Kidney tubule cell (primary cell): ENCODE measurements at places on chromosomes 4 and X.
A peak's percentile ranks its signal among the peaks of the same experiment; 100 is the strongest.

- DNase-seq, result no peak
These were observed 156.1 kb downstream of the ZNF330 start for GRCh38 chr4:141376769-141377168.

DNA sequence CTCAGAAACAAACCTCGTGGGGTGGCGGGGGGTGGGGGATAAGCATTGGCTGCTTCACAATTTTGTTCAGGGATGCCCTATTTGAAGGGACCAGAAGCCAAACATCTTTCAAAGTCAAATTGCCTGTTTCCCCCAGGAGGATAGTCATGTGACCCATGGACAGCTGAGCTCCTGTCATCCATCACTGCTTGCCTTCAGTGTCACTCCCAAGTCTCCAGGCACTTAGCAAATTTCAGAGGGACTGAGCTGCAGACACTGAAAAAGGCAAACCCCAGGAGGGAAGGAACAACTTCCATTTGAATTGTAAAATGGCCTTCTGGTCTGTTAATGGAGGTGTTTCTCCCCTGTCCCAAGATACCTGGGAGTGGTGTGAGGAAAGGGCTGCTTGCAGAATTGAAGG is 73.4 kb downstream of the FRMPD3 start:
- no peak for DNase-seq

- no peak for DNase-seq
These were observed 1211.9 kb downstream of the PCDH18 start for GRCh38 chr4:136320465-136320813.

- peak; percentile 37 for DNase-seq
These were observed 33.5 kb upstream of the SLITRK4 start for GRCh38 chrX:143669395-143669794.

GRCh38 chrX:70026851-70027200 is 22.9 kb downstream of the AWAT2 start:
- DNase-seq, result no peak

- DNase-seq, result no peak
These were observed 99.6 kb upstream of the MAML3 start for GRCh38 chr4:140253556-140254027.

- no peak for DNase-seq
These were observed 40.4 kb upstream of the PCDH18 start for GRCh38 chr4:137572647-137573046.

DNA sequence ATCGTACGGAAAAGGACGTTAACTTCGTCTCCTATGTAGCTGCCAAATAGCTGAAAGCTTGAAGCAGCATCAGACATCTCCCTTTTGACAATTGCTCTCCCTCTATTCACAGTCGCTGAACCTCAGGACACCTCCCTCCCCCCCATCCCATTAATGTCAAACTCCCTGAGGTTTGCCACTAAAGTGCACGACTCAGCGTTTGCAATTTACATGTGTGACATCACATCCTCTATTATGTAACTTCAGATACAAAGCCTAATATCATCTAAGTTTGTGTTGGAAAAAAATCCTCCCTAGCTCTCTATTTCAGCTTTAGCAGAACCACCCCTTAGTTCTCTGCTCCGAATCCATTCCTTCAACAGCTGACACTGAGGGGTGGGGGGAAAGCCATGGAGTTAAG is 5.5 kb upstream of the NR3C2 start:
- no peak for DNase-seq

- DNase-seq, result no peak
These were observed 1.0 kb upstream of the PPBP start for GRCh38 chr4:73989031-73989430.

GRCh38 chrX:137058339-137059127 is 24.7 kb upstream of the GPR101 start:
- DNase-seq, result no peak

GRCh38 chr4:40909363-40909876 is 159.7 kb downstream of the NSUN7 start:
- DNase-seq, result peak; percentile 61

- peak; percentile 28 for DNase-seq
These were observed 308.2 kb downstream of the FRMPD4 start for GRCh38 chrX:12446342-12447075.

GRCh38 chrX:20438871-20439526 is 172.3 kb upstream of the RPS6KA3 start:
- no peak for DNase-seq

DNA sequence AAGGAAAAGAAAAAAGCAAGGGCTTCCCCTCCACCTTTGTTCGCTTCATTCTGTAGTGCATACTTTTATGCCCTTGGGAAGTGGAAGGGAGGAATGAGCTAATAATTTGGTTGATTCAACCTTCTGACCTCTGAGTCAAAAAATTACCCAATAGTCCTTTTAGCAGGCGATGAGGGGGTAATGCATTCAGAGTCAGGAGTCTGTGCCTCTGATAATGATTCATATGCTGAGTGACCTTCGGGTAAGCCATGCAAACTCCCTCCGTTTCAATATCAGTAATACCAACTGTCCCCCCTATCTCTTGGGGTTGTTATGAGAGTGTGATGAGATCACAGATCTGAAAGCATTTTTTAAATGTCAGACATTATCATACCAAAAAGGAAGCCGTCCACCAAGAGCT is 41.6 kb upstream of the ACSL4 start:
- peak; percentile 70 for DNase-seq

- DNase-seq, result peak; percentile 38
These were observed 159.6 kb downstream of the SOWAHB start for GRCh38 chr4:76738086-76738931.

DNA sequence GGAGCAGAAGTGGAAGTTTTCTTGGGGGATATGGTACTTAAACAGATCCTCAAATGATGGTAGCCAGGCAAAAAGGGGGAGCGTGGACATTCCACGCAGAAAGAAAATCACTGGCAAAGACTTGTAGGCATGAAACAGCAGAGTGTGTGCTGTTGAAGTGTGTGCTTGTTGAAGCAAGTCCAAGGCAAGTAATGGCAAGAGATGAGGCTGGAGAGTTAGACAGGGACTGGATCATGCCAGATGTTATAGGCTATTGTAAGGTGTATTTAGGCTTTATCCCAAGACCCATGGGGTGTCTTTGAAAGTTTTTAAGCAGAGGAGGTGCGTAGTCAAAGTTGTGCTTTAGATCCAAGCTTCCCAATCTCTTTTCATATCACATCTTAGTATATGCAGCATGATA is 124.5 kb downstream of the MBNL3 start:
- DNase-seq, result no peak

- peak; percentile 20 for DNase-seq
These were observed 37.6 kb downstream of the DCLK2 start for GRCh38 chr4:150115851-150116250.

GRCh38 chr4:37438564-37439279 is 194.2 kb downstream of the NWD2 start:
- DNase-seq, result no peak

DNA sequence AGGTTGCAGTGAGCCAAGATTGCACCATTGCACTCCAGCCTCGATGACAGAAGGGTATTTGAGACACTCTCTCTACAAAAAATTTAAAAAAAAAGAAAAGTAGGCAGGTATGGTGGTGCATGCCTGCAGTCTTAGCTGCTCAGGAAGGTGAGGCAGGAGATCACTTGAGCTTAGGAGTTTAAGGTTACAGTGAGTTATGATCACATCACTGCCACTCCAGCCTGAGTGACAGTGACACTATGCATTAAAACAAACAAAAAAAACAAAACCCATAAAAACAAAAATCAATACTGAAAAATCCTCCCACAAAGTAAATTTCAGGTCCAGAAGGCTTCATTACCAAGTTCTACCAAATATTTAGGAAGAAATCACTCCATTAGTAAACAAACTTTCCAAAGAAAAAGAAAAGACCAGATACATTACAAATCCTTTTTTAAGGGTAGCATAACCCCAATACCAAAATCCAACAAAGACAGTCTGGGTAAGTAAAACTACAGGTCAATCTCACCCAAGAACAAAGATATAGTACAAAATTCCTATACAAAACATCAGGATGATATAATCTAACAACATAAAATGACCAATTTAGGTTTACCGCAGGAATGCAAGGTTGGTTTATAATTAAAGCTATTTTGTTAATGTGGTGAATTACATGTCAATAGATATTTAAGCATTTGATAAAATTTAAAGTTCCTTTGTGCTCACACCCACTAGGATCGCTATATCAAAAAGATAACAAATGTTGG is 11.7 kb downstream of the NELFA start:
- no peak for DNase-seq

DNA sequence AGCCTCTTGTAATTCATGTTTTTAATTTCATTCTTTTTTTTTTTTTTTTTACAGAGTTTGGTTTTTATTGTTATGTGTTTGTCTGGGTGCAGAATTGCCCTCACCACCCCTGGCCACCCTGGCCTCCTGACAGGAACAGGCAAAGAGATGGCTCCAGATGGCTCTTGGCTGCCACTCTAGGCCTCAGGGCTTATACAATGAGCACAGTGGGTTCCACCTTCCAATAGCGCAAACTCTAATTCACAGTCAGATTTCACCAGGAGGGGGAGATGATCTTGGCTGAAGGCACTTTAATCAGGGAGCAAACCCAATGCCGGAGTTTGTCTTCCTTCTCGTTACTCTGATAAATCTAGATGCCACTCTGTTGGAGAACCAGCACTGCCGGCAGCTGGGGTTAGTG is 24.8 kb downstream of the CPE start:
- DNase-seq, result no peak

- DNase-seq, result no peak
These were observed 254.3 kb downstream of the PACRGL start for GRCh38 chr4:20954541-20954940.

DNA sequence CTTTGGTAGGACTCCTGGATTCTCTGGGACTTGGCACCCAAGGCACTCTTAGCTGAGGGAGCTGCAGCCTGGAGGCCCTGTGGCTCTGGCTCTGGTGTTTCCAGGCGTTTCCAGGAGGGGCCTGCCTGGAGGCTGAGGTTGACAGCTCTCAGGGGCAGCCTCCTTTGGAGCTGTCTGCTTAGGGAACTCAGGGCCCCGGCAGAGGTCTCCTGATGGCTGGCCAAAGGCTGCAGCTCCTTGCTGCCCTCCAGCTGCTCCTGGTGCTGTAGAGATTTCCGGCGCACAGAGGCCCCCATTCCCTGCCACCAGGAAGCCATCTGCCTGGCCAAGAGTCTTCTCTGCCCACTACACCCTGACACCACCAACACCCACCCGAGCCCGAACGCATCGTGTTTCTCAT is 25.3 kb upstream of the ARHGEF38 start:
- no peak for DNase-seq

DNA sequence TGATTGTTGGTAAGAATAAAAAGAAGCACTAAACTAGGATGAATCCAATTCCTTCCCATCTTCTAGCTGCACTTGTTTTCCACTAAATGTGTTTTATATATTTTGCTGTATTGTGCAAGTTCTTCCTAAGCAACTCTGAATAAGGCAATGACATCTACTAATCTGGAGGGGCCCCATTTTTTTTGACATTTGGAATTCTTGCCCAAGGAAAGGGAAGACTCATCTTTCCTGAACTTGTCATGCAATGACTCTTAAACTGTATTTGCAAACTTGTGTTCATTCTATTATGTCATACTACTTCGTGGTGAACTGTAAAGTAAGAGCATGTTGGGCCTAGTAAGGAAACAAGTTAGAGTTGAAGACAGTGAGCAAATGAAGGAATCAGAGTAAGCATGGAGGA is 45.9 kb downstream of the FREM3 start:
- DNase-seq, result no peak

DNA sequence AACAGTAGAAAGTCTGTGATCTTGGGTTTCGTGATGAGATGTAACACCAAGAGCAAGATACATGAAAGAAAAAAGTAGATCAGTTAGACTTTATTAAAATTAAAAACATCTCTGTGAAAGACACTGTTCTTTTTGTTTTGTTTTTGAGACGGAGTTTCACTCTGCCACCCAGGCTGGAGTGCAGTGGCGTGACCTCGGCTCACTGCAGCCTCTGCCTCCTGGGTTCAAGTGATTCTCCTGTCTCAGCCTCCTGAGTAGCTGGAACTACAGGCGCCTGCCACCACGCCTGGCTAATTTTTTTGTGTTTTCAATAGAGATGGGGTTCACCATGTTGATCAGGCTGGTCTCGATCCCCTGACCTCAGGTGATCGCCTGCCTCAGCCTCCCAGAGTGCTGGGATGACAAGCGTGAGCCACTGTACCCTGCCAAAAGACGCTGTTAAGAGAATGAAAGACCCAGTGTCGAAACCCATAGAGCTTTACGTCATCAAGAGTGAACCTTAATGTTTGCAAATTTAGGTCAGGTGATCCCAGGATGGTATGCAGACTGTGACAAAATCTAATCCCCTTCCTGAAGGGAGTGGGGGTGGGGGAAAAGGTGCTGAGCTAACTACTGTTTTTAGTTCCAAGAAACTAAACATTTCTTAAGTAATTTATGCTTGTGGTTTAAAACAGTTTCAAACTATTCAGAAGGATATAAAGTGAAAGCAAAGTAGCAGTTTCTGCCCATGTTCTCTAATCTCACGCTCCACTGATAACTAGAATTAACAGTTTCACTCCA is 8.0 kb downstream of the OFD1 start:
- peak; percentile 39 for DNase-seq

GRCh38 chr4:153156263-153156662 is 48.0 kb upstream of the TRIM2 start:
- no peak for DNase-seq

DNA sequence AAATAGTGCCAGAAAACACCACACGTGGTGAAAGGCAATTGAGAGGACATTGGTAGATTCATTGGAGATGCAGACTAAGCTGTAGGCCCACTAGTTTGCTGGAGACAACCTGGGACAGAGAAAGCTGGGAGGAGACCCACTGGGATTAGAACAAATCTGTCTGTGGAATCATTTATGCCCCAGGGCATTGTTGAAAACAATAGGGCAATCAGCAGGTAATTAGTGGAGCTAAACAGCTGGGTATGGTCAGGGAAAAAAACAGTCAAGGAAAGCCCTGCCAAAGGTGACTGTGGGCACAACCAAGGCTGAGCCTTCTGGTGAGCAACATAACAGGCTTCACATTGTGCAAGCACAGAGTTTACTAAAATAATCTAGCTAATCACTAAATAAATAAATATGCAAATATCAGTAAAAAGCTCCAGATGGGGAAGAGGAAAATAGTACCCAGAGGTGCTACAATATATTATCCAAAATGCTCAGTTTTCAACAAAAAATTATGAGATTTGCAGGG is 9.0 kb downstream of the TCEAL3 start:
- no peak for DNase-seq

DNA sequence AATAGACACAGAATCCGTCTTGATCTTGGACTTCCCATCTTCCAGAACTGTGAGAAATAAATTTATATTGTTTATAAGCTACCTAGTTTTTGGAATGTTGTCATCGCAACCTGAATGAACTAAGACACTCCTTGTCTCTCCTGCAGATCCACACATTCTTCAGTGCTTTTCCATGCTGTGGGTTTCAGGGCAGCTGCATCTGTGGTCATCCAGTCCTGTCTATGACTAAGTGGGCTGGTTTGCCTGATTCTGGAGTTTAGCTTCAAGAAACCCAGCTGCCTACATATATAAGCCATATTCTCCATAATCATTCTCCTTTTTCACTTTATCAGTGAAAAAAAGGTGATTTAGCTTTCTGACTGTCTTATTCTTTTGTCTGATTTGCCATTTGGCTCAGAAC is 170.3 kb upstream of the KIT start:
- peak; percentile 30 for DNase-seq

DNA sequence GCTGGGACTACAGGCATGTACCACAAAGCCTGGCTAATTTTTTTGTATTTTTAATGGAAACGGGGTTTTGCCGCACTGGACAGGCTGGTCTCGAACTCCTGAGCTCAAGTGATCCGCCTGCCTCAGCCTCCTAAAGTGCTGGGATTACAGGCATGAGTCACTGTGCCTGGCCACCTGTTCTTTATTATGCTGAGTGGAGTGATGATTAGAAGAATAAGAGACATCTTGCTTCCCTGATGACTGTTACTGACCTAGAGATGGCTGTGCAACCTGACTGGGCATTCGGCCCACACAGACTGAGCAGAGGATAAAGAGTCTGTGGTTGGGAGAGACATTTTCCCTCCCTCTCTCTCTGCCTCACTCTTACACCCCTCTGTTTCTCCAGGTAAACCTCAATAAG is 56.7 kb downstream of the SPINK2 start:
- DNase-seq, result peak; percentile 35
